ENCODE measurements at places on chromosomes 13 and 19. TPM values are rescaled to one million over a fixed set of nuclear protein-coding genes. Genes with fewer than 3 reads are reported as not detected.

The ZNF578 gene
- 1.8 TPM for total RNA-seq

The DIAPH3 gene
- 9.1 TPM for total RNA-seq

The DCT gene
- not detected for total RNA-seq

The GRIN2D gene
- total RNA-seq = 0.66 TPM

The STAP2 gene
- 7.9 TPM for total RNA-seq

The RGCC gene
- 34.7 TPM for total RNA-seq

The CGB2 gene
- total RNA-seq = 0.19 TPM

The GPR12 gene
- total RNA-seq = not detected

The ACP7 gene
- total RNA-seq = not detected

The WDR87 gene
- not detected for total RNA-seq

The HIPK4 gene
- total RNA-seq = under 0.01 TPM

The ZNF419 gene
- total RNA-seq = 7.1 TPM

The CGB5 gene
- total RNA-seq = not detected

The DOCK9 gene
- 226 TPM for total RNA-seq

The ZNF568 gene
- 17.7 TPM for total RNA-seq

The ZSCAN1 gene
- total RNA-seq = not detected

The RDH8 gene
- not detected for total RNA-seq

The OR4F17 gene
- total RNA-seq = not detected

The IPO5 gene
- 148 TPM for total RNA-seq

The DKKL1 gene
- total RNA-seq = not detected

The OR10H1 gene
- total RNA-seq = not detected

The TSKS gene
- total RNA-seq = not detected

The LHB gene
- total RNA-seq = 0.19 TPM

Measured in endothelial cell of coronary artery (primary cell).